ENCODE measurements at places on chromosomes 12 and 14.

DNA sequence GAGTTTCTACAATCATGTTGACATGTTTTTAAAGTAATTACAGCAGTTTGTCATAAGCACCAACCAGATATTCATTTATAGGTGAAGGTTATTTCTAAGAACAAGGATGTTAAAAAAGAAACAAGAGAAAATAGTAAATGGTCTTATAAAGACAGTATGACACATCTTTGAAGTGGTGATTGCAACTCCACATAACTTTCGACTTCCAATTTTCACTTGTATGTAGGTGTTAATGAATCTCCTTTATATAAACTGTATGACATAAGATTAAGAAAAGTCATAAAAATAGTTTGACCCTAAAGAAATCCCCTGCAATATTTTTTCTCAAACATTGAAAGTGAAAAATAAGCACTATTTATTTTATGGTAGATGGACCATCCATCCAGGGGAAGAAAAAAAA, 144.8 kb upstream of the PTPRQ start:
- DNase-seq = no peak

- no peak for DNase-seq
These were observed 16.6 kb upstream of the IFI27L2 start for GRCh38 chr14:94145902-94146527.

- no peak for DNase-seq
These were observed 233.3 kb upstream of the FOXN3 start for GRCh38 chr14:89650077-89650978.

DNA sequence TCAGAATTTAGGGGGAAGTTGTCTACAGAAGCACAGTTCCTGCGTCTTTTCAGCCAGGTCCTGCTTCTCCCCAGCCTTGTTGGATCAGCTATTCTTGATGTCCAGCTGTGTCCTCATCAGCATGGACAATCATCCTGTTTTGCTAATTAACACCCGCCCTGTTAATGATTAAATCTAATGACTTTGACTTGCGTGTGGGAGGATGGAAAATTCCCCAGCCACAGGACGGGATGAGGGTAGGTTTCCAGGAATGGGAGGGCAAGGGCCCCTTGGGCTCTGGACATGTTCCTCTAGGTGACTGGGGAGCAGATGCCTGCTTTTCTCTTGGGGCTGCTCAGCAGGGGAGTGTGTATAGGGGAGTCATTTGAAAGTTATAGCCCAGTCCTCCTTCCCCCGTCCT, 5.3 kb upstream of the PPP1R1A start:
- no peak for DNase-seq

- DNase-seq = no peak
These were observed 117.2 kb upstream of the PMCH start for GRCh38 chr12:102314821-102315220.

DNA sequence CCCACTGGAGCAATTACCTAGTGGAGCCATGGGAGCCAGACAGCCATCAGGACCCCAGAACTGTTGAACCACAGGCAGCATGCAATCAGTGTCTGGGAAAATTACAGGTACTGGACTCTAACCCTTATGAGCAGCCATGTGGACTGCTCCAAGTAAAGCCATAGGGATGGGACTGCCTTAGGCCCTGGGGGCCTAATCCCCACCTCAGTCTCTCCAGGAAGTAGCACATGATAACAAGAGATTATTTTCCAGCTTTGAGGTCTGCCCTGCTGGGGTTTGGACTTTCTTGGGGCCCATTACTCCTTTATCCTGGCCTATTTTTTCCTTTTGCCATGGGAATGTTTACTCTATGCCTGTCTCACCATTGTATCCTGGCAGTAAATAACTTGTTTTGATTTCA, 226.8 kb downstream of the AEBP2 start:
- DNase-seq = no peak

DNA sequence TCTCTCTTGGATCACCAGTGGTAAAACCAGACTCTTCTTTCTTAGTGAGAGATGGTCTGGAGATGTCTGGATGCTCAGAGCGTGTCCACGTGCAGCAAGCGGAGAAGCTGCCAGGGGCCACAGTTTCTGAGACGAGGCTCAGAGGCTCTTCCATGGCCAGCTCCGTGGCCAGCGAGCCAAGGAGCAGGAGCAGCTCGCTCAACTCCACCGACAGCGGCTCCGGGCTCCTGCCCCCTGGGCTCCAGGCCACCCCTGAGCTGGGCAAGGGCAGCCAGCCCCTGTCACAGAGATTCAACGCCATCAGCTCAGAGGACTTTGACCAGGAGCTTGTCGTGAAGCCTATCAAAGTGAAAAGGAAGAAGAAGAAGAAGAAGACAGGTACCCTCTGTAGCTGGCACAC, 69.0 kb downstream of the TECPR2 start:
- no peak for DNase-seq

DNA sequence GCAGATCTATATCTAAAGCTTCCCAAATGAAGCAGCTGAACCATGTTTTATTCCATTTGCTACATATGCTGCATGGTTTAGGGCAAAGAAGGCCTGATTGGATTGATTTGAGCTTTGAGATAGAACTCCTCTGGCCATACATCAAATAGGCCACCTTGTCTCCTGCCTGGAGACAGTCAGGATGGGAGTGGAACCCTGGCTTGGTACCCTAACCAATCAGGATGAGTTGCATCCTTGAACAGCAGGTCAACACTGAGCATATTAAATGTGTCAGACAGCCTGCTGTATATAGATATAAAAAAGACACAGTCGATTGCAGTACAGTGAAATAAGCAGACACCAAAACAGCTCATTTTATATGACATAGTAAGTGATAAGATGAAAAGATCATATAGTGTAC, 291.7 kb downstream of the NUAK1 start:
- no peak for DNase-seq

GRCh38 chr12:76871082-76871481, 7.7 kb downstream of the CSRP2 start:
- no peak for DNase-seq

DNA sequence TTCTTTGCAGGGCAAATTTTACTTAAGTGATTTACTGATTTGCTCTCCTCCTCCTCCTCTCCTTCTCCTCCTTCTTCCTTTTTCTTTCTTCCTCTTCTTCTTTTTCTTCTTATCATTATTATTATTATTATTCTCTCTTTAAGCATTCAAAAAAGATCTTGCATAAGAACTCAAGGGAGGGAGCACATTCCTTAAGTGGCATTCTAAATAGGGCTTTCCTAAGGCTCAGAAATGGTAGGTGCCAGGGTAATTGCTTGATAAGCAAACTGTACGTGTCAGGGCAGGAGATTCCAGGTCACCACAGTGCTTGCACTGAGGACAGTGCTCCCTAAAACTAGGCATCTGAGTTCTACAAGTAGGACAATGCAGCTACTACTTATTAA, 92.4 kb downstream of the SPTSSA start:
- no peak for DNase-seq

DNA sequence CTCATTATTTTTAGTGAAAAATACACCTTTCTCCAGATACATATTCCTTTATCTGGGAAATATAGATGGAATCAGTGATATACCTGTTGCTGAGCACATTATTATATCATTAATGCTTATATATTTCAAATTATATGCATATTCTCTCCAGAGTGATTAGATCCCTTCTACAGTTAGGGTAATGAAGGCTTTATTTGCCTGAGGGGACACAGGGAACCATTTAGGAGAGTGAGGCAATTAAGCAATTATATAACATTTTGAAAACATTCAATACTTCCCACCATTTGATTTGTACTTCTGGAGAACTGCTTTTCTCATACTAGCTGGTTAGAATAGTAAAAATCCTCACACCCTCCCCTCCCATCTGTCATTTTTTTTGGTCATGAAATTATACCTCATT, 212.8 kb upstream of the NOVA1 start:
- no peak for DNase-seq

Measured in A673 (cell line).